Esophagus muscularis mucosa (tissue), 4 donors: ENCODE measurements at places on chromosomes 2 and 18.

DNA sequence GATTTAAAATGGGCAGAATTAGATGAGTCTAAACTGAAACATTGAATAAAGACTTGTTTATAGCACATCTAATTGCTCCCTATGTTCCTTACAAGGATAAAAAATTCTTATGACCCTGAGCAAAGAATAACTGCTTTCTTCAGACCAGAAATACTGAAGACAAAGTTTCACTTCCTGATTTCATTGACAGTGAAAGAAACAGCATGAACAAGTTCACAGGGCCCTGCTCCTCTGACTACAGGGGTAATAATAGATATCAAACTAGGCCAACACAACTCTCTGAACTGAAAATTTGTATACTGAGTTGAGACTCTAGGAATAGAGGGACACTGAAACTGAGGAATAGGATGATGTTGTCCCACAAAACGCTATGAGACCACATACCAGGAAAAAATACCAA is 1383.3 kb upstream of the CDH2 start:
- DNase-seq: no peak

- no peak for DNase-seq
These were observed 803 bp upstream of the FIGN start for GRCh38 chr2:163736433-163737189.

- DNase-seq: no peak
These were observed 10.5 kb upstream of the IKZF2 start for GRCh38 chr2:213161759-213162515.

GRCh38 chr2:10655074-10655473 is 34.7 kb downstream of the NOL10 start:
- no peak for DNase-seq

DNA sequence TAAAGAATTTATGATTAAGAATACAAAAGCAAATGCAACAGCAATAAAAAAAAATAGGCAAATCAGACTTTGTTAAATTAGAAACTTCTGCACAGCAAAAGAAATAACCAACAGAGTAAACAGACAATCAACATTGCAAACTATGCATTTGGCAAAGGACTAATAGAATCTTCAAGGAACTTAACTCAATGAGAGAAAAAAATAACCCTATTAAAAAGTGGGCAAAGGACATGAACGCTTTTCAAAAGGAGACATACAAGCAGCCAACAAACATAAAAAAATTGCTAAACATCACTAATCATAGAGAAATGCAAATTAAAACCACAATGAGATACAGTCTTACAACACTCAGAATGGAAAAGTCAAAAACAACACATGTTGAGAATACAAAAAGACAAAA is 166.0 kb upstream of the DSEL start:
- DNase-seq: no peak

GRCh38 chr18:46236156-46236555 is 132.0 kb downstream of the HAUS1 start:
- no peak for DNase-seq
